ENCODE measurements at places on chromosomes 3 and 15. TPM values are rescaled to one million over a fixed set of nuclear protein-coding genes. Genes with fewer than 3 reads are reported as not detected.
A peak's percentile ranks its signal among the peaks of the same experiment; 100 is the strongest.

- no peak for DNase-seq
These were observed 242.5 kb upstream of the TBL1XR1 start for GRCh38 chr3:177439694-177440269.

- no peak for DNase-seq
These were observed 1073.5 kb downstream of the FHIT start for GRCh38 chr3:60177726-60178125.

DNA sequence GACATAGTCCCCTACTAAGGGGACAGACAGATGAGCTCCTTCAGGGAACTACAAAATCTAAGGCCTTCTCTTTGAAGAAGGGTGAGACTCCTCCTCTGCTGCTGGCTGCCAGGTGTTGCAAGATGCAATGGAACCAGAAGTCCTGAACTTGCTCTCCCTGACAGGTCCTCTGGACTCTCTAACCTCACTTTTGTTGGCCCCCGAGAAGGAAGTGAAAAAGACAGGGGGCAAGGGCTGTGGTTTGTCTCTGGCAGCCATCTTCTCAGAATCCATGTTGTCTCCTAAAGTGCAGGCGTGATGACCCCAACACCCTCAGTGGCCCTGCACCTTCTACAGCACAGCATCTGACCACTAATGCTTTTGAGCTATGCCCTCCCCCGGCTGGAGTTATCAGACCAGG lies 292.5 kb downstream of the CHST2 start:
- DNase-seq, result no peak

DNA sequence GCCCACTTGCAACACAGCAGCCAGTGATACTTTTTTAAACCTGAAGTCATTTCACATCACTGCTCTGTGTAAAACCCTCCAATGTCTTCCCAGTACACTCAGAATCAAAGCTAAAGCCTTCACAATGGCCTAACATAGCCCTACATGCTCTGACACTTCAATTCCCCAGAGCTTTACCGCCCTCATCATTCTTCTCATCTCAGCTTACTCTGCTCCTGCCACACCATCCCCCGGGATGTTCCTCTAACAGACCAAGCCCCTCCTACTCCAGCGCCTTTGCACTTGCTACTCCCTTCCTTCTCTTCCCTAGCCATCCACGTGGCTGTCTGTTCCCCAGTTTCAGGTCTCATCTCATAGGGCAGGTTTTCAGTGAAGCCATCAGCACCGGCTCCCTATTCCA lies 194.0 kb downstream of the SSR3 start:
- DNase-seq, result no peak

Gene VPS18
- polyA plus RNA-seq, result 25.7 TPM

- DNase-seq, result no peak
These were observed 32.5 kb downstream of the MYO5A start for GRCh38 chr15:52496175-52496574.

GRCh38 chr15:67783303-67783702 lies 42.0 kb upstream of the SKOR1 start:
- no peak for DNase-seq

DNA sequence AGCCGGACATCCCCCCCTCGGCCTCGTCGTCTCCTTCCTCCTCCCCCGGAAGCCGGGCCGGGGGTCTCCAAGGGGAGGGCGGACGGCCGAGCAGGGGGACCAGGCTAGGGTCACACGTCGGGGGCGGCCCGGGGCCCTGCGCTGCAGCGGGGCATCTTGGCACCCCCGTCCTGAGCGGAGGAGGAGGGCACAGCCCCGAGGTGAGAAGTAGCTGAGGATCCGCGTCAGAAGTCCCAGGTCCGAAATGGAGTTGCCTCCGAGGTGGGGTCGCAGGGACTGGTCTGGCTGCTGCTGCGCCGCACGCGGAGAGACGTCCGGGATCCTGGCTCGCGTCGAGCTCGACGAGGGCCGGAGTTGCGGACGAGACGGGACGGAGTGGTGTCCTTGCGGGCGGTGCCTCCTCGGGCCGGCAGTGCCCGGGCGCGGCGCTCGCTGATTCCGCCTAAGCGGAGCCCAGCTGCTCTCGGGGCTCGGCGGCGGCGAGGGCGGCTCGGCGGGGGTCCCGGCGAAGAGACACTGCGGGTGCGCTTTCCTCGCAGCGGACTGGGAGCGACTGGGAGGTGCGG lies at the start of gene ADCY5:
Gene ADCY5, minus strand, starts transcription at position 555 of the 566 bp plus-strand sequence. Its CDS starts 545 bp downstream, at position 10.
- no peak for DNase-seq

Gene ARIH2
- 77.5 TPM for polyA plus RNA-seq

DNA sequence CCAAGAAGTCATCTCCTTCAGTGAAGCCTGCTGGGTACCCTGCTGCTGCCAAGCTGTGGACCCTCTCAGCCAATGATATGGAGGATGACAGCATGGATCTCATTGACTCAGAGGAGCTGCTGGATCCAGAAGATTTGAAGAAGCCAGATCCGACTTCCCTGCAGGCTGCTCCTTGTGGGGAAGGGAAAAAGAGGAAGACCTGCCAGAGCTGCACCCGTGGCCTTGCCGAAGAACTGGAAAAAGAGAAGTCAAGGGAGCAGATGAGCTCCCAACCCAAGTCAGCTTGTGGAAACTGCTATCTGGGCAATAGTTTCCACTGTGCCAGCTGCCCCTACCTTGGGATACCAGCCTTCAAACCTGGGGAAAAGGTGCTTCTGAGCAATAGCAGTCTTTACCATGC lies 13.7 kb upstream of the ANP32A start:
- no peak for DNase-seq

DNA sequence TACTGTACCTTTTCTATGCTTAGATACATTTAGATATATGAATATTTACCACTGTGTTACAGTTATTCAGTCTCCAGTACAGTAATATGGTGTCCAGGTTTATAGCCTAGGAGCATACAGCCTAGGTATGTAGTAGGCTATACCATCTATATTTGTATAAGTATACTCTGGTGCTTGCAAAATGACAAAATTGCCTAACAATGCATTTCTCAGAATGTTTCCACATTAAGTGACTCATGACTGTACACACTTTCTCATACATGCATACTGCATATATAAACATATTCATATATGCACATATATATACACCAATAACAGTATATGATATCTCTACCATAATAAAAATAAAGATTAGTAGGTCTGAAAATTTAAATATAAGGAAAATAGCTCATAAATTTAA lies 169.3 kb downstream of the DPH6 start:
- no peak for DNase-seq

Gene LMAN1L
- polyA plus RNA-seq, result not detected

DNA sequence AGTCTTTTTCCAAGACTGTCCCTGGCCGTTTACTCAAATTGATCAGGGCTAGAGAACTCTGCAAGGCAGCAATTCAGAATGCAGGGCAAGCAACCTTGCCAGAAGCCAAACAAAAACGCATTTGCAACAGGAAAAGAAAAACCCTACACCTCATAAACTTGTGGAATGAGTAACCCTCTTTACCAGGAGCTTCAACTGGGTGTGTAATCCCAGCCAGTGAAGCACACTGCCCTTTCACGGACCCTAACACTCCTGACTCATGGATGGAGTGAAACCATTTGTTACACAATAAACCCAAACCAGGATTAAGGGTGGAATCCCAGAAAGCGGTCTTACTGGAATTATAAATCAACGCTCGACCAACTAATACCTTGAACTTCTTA lies 14.8 kb upstream of the LDHAL6B start:
- peak; percentile 83 for DNase-seq

DNA sequence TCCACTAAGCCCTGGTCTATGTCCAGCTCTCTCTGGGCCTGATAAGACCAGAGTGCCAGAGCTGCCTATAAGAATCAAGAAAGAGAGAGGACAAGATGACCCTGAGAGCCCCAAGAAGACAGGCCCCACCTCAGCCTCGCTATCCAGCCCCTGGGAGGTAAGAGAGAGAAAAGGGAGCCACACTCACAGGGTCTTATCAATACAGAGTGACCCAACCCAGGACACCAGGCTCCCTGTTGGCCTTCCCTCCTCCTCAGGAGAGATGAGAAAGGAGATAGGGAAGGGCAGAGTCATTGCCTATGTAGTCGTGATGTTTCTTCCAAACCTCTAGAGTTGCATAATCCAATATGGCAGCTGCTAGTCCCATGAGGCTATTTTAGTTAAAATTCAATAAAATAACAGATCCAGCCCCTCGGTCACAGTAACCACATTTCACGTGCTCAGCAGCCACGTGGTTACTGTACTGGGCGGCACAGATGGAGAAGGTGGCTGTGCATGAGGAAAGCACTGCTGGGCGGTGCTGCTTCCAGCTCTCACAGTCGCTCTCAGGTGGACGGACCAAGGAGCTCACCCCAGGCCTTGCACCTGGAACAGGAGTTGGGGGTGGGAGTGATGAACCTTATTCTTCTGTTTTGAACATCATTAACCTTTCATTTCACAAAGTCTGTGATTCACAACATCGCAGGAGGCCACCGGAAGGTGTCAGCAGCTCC lies 525.8 kb downstream of the SHQ1 start:
- no peak for DNase-seq

- no peak for DNase-seq
These were observed 75.6 kb downstream of the PDZRN3 start for GRCh38 chr3:73549051-73549600.

GRCh38 chr3:121595765-121596406 lies 2.7 kb downstream of the FBXO40 start:
- no peak for DNase-seq

DNA sequence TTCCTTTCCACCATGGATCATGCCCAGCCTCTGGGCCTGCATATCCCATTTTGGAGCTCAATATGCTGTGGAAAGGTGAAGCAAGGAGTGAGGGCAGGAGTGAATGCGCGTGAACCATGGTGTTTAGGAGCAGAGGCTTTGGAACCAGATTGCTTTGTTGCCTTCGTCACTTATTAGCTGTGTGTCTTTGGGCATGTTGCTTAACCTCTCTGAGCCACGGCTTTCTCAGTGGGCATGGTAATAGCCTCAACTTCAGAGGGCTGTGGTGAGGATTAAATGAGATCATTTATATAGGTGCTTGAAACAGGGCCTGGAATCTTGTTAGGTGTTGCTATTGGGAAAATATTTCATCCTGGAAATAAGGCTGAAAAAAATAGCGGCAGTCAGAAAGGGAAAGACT lies 129.7 kb downstream of the WNT7A start:
- no peak for DNase-seq

Gene CFAP100
- not detected for polyA plus RNA-seq

Gene P2RY14
- polyA plus RNA-seq, result not detected

DNA sequence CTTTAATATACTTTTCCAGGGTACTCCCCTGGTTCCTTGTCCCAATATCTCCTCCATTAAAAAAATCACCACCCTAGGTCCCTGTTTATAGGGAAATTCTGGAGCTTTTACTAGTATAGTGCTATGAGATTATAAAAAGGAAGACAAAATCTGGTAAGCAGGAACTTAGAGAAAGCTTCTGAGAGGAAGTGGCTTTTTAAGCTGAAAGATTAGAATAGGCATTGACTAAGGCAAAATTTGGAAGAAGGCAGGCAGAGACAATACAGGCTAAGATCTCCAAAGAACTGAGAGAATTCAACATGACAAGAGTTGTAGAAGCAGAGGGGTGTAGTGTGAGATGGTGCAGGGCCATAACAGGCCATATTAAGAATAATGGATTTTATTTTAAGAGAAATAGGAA lies 25.8 kb downstream of the SGO1 start:
- no peak for DNase-seq

DNA sequence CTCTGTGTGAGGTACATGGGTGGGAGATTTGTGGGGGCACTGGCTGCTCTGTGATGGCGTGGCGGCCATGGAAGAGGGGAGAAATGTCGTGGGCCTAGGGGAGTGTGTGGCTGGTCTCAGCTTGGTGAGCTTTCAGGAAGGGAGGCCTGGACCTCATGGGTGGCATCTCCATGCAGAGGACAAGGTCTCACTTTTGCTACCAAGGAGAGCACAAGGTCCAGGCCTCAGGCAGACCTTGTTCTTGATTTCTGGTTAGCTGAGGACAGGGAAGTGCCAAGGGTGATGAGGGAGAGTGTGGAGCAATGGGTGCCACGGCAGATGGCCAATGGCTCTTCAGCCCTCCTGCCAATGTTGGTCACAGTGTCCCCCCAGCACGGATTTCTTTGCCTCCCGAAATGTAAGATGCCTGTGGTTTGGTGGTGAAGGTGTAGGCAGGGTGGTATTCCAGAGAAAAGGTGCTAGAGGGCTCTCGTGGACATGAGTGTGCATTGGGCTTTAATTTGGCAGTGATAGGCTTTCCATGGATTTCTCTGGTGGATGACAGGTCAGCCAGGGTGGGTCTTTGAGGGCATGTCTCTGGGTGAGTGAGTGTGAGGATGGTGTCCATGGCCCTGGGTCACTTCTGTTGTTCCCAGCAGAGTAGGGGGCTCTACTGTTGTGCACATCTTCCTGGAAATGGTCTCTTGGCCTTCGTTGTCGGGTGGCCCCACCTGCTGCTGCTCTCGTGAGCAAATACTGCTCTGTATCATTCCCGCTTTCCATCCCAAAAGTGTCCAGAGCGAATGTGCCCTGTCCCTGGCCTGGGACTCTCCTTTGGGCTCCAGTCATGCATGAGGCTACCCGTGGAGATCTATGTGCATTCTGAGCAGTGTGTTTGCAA lies 108.0 kb downstream of the SNRPN start:
- DNase-seq, result no peak

Gene SPATA12
- polyA plus RNA-seq, result not detected

GRCh38 chr3:58198362-58198761 lies 12.4 kb downstream of the DNASE1L3 start:
- no peak for DNase-seq

GRCh38 chr3:8246070-8246469 lies 255.6 kb upstream of the LMCD1 start:
- DNase-seq, result no peak

Gene ARL14
- 0.09 TPM for polyA plus RNA-seq

Gene COL6A6
- polyA plus RNA-seq, result not detected

GRCh38 chr15:97691799-97692198 lies 268.7 kb upstream of the ARRDC4 start:
- DNase-seq, result no peak

Gene XRN1
- polyA plus RNA-seq, result 26.4 TPM

Gene A4GNT
- not detected for polyA plus RNA-seq

Gene TMC3
- polyA plus RNA-seq, result not detected

DNA sequence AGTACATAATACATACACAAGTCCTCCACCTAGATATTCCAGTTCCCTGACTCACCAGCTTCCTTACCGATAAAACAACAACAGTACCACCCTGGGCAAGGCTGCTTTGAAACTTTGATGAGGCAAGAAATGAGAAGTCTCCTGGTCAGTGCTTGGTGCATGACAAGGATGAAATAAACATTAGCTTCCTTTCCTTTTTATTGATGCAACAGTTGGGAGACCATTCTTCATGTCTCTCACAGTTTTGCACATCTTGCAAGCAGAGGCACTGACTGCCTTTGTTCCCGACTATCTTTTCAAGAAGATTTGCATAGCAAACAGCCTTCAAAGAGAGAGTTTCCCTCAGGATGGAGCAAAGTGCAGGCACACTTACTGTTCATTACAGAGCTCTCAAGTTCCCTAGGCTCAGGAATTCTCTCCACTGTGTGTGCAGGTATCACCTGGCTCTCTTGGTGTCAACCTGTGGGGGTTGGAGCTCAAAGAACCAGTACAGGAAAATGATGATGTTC lies 65.2 kb downstream of the MYLK start:
- peak; percentile 45 for DNase-seq

DNA sequence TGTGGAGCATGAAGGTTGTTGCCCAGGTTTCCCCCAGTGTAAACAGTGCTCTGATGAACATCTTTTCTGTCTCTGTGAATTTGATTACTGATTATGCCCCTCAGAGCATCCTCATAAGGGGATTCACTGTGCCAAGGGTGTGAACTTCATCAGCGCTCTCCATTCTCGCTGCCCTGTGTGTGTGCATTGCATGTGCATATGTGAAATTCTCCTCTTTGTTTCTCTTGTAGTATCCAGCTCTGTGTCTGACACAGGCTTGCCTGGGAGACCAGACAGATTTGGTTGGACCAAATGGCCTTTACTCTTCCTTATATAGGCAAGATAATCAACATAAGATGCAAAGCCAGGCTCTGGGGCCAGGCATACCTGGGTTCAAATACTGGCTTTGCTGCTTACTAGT lies 21.9 kb downstream of the CACNA2D3 start:
- DNase-seq, result no peak

All from AG04450 (cell line).